ENCODE measurements at places on chromosomes 3 and 15.

DNA sequence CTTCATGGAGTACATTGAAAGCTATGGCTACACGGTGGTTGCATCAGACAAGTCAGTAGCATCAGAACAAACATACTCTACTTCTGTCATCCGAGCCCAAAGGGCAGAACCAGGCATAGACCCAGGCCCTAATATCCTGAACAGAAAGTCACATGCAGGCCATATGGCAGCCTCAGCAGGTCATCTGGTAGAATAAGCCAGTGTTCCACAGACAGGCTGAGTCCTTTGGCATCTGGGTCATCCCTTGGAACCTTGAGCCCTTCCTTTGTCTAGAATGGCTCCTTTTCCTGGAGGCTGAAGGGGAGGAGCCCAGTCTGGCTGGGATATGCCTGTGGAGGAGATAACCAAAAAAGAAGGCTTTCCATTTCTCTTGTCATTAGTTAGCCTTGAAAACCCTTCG, 29.2 kb downstream of the SEMA6D start:
- no peak for DNase-seq

- DNase-seq, result no peak
Observed at GRCh38 chr3:113769551-113769950, 22.7 kb downstream of the ATP6V1A start.

DNA sequence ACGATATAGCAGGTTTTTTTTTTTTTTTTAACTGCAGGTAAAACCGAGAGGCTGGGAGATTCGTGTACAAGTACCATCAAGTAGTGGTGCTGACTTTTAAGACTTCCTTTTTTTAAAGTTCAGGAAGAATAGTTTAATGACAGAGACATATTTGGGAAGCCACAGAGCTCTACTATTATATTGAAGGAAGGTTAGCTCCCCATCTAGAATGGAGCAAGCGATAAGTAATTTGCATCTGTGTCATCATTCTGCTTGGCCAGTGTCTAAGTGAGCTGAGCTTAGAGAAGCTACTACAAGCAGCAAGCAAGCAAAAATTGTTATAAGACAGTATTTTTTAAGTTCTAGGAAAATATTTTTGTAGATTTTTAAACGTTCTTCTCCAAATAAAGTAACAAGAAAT, 203.2 kb downstream of the ATP8B4 start:
- no peak for DNase-seq

GRCh38 chr15:61869656-61870055, 190.6 kb downstream of the VPS13C start:
- DNase-seq, result no peak

- DNase-seq, result no peak
Observed at GRCh38 chr15:45657764-45658545, 23.1 kb downstream of the SQOR start.

DNA sequence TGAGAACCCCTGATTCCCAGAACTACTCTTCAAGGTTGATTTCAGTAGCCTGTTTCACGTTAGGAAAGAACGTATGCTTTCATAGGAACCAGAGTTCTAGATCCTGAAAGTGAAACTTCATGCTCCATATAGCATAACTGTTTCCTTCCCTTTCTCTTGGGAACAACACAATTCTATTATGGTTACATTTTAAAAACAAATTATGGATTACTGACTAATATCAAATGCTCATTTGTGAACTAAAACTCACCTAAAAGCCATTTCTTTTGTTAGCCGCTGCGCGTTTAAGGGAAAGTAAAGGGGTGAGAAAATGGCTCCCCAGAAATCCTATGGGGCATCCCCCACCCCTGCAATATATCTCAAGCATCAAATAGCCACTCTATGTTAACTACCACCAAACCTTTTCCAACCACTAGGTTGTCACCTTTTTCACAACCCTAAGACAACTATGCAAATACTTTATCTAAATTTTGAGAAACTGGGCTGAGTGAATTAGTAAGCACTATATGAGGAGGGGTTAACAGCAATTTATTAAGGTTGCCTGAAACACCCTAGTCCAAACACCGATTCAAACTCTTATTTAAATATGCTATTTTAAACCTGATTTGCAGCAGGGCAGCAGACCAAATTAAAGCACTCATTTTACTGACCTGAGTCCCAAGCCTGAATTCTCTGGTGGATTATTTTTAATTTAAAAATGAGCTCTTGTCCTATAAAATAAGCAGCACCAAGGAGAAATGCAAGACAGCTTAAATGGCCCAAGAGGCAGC, 2.4 kb downstream of the SIAH2 start:
- DNase-seq, result no peak

GRCh38 chr3:71652781-71653413, 69.4 kb upstream of the FOXP1 start:
- peak; percentile 23 for DNase-seq

DNA sequence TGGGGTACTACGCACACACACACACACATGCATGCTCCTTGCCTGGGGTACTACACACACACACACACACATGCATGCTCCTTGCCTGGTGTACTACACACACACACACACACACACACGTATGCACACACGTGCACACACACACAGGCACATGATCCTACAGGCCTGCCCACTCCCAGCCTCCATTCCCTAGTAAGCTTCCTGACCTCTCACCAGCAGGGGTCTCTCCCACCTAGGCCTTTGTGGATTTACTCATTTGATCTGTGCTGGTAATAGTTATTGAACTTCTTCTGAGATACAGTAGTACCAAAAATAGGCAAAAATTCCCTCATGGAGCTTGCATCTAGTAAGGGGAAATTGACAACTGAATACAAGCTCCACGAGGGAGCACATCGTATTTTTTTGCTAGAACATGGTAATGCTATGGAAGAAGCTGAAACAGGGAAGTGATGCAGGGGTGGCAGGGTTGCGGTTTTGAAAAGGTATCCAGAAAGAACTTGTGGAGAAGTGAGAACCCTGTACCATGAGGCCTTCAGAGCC, 19.1 kb downstream of the TTC21A start:
- no peak for DNase-seq

- DNase-seq, result no peak
Observed at GRCh38 chr3:94294806-94295205, 231.9 kb downstream of the NSUN3 start.

DNA sequence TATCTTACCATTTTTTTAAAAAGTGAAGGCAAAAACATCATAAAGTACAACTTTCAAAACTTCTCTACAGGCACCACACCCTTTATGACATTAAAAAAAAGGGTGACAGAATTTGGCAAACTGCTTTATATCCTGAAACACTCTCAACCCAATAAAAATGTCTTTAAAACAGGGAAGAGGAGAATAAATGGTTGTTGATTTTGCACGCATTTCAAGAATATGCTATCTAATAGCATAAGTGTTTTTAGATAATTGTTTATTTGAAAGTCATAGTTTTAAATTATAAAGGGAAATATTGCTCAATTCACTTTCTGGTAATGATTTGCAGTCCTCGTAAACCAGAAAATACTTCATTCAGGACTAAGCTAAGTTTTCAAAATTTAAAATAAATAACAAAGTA, 1.7 kb upstream of the PCOLCE2 start:
- no peak for DNase-seq
